Stimulated activated CD4-positive, alpha-beta T cell treated with anti-CD3 and anti-CD28 coated beads, Interleukin-1b, Interleukin-23, amount 100 ng/mL, for 24 hours (primary cell): ENCODE measurements at places on chromosomes 4 and X.

GRCh38 chrX:154399527-154400368, 1.6 kb downstream of the RPL10 start:
- no peak for DNase-seq

- DNase-seq, result peak; percentile 28
Measured at GRCh38 chrX:132622130-132622529, 133.3 kb upstream of the MBNL3 start.

DNA sequence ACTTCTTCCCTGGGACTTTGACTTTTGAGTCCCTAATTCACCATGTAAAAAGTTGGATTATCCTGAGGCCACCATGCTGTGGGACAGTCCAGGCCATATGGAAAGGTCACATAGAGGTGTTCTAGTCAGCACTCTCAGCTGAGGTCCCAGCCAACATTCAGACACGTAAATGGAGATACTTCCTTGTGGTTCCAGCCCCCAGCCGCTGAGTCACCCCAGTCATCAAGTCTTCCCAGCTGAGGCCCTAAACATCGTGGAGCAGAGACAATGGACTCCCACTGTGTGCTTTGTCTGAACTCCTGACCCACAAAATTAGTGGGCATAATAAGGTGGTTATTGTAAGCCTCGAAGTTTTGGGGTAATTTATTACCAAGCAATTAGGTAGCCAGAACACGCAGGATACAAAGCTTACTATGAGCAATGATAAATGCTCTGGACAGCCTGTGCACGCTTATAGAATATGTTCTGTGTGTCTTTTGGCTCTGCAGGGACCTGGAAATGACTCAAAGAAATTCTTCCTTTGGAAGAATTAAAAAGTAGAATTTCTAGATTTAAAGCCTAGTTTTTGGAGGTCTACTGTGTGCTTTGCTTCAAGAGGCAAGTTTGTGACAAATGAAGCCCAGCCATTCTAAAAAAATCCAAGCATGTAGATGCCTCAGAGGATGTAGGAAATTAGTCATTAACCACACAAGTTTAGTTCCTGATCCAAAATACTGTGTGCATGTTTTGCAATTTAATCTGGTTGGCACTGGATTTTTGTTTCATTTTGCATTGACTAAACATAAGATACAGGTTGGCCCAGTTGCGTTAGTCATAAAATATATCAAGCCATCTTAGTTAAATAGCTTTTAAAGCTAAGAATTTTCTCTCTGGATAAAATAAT, 33.2 kb upstream of the SLC9A7 start:
- no peak for DNase-seq

- DNase-seq, result no peak
Measured at GRCh38 chrX:776529-777230, 146.1 kb downstream of the SHOX start.

DNA sequence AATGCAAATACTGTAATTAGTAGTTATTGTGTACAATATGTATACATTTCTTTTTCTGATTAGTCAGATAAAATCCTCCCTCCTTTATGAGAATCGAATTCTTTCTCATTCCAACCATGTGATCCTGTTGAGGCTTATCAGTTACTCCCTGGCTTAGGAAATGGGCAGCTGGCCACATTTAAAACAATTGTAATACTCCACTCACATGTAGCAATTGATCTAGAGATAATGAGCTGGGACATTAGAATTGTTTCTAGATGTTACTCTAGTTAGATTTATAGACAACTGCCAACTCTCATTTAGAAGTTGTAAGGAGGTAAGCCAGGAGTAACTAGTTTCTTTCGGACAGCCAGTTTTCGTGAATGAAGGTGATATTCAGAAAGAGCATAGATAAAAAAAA, 859.3 kb upstream of the AADAT start:
- no peak for DNase-seq

- no peak for DNase-seq
Measured at GRCh38 chr4:84968925-84969324, 2.4 kb upstream of the WDFY3 start.
